ENCODE measurements at places on chromosomes 12 and 14.

- no peak for DNase-seq
These were observed 289.7 kb downstream of the PCNX1 start for GRCh38 chr14:71196921-71197320.

DNA sequence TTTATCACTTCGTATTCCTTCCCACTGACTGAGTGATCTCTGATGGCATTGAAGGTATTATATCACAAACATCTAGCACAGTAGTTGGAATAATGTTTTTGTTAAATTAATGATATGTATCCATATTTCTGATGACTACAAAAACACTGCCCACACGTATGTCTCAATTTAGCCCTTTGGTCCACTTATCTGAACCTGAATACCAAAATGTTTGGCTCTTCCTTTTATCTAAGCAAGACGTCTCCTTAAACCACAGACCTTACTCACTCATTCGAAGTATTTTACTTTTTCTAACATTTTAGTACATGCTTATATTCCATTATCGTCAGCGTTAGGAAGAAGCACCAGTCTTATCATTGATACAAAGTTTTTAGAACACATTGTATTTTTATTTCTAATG, 126.4 kb downstream of the PIK3C2G start:
- no peak for DNase-seq

DNA sequence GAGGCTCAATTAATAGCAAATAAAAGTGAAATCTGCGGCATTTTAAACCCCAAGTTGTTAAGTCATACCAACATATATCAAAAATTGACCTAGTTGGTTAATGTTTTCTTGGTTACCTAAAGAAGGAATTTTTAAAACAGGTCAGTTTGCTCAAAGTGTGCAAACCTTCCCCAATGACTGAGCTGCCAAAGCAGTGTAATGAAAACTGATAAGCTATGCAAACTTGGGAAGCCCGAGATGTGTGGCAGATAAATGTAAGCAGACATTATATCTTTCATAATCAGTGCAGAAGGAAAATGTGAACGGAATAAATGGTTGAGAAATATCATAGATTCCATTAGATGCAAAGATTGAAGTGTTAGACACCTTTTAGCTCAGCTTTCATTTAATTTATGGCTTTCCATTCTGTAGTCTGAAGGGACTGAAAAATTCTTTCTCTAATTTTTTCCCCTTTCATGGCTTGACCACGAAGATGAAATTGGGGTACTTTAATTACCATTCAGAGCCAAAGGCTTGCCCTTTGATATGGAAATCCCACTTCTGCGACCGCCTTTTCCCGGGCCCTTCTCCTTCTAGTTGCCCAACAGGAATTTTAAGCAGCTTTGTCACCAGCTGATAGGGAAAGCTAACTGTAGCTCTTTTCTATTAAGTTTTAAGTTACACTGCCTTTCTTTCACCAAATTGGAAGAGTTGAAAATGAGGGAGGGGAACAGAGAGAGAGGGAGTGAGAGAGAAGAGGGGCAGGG, 306.6 kb upstream of the SOX5 start:
- DNase-seq, result no peak

- no peak for DNase-seq
These were observed 2.3 kb downstream of the KDM2B start for GRCh38 chr12:121578230-121579189.

DNA sequence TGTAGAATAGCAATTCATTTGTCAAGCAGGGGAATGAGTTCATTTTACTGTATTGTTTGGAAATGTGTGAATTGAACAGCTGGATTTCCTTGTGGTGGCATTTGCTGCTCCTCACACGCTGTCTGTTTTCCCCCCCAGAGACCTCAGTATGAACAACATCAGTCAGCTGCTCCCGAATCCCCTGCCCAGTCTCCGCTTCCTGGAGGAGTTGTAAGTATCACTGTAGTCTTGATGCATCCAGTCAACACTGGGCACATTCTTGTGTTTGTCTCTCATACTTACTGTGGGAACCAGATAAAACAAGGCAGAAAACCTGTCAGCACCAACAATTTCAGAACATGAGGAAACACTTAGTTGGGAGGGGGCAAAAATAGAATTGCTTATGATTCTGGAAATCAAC, 64.9 kb downstream of the LGR5 start:
- DNase-seq, result peak; percentile 72
